ENCODE measurements at places on chromosomes 4 and X.

DNA sequence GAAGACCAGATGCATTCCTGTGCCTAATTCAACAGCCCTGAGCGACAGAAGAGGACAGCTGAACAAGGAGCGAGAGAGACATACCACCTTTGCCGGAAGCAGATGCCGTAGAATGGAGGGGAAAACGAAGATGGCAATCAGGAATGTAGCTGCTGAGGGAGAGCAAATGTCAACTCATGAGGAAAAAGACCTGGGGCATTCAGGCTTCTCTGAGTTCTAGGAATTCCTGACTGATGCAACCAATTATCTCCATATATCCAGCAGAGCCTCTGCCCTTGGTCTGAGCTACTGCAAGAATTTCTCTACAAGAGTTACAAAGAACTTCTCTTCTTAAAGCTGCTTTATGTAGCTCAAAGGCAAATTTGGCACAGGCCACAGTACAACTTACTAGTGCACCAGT lies 40.5 kb upstream of the INPP4B start:
- no peak for DNase-seq
- no peaks in the 10 kb centered on the region for H3K4me1 ChIP-seq
- H3K27ac ChIP-seq: no peak overlapping the region
- no peaks in the 10 kb centered on the region for H3K27me3 ChIP-seq
- H3K36me3 ChIP-seq: no peaks in the 10 kb centered on the region
- no peak overlapping the region for H3K4me3 ChIP-seq

- peak; percentile 57 for DNase-seq
- no peaks in the 10 kb centered on the region for H3K36me3 ChIP-seq
- no peaks in the 10 kb centered on the region for H3K27me3 ChIP-seq
- H3K4me1 ChIP-seq: no peaks in the 10 kb centered on the region
- no peak overlapping the region for H3K4me3 ChIP-seq
Observed at GRCh38 chrX:14095702-14096101, 66.0 kb upstream of the GEMIN8 start.

GRCh38 chrX:40960041-40960440 lies 125.2 kb upstream of the USP9X start:
- no peaks in the 10 kb centered on the region for H3K36me3 ChIP-seq
- no peak overlapping the region for H3K4me3 ChIP-seq
- no peak for DNase-seq
- H3K27me3 ChIP-seq: no peaks in the 10 kb centered on the region

DNA sequence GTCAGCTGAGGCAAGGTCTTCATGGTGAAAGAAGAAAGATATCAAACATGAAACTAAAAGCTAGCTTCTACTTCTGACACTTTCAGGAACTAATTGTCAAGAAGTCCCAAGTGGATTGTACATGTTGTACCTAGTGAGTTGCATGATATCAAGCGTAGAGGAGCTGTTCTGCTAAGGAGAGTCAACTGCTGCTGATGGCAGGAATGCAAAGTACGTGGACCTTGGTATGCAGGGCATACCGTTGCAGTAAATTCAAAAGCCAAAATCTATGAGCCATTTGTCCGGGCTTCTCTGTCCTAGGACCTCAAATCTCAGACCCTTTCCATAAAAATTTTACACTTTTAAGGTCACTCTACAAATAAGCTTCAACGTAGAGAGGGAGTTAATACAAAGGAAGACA lies 446.2 kb downstream of the KCTD8 start:
- no peak for DNase-seq
- no peak overlapping the region for H3K27ac ChIP-seq
- H3K27me3 ChIP-seq: no peaks in the 10 kb centered on the region
- no peaks in the 10 kb centered on the region for H3K36me3 ChIP-seq
- H3K4me1 ChIP-seq: peaks cover 9% of the 10 kb centered on the region

- no peaks in the 10 kb centered on the region for H3K4me1 ChIP-seq
- DNase-seq: peak; percentile 62
- no peak overlapping the region for H3K27ac ChIP-seq
- H3K4me3 ChIP-seq: no peak overlapping the region
Observed at GRCh38 chr4:154982187-154983047, 201.3 kb downstream of the RBM46 start.

All from body of pancreas (tissue), 4 donors.